ENCODE measurements at places on chromosomes 13 and 19.

- no peak for DNase-seq
These were observed 11.9 kb upstream of the SEMA6B start for GRCh38 chr19:4571305-4571917.

DNA sequence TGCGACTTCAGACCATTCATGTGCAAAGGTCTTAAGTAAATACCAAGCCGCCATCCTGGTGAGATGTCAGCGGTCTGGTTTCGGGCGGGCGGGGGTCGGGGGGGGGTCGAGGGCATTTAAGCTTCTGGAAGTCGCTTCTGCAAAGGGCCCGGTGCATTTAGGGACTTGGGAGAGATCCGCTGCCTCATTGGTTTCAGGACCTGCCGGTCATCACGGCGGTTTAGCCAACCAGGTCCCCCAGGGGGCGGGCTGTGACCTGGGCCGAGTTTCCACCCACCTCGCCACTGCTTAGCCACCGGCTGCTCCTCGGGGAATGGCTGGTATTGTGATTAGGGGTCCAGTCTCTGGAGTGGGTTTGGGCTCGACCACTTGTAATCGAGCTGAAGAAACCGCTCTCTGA, 7.8 kb downstream of the ANKLE1 start:
- no peak for DNase-seq

DNA sequence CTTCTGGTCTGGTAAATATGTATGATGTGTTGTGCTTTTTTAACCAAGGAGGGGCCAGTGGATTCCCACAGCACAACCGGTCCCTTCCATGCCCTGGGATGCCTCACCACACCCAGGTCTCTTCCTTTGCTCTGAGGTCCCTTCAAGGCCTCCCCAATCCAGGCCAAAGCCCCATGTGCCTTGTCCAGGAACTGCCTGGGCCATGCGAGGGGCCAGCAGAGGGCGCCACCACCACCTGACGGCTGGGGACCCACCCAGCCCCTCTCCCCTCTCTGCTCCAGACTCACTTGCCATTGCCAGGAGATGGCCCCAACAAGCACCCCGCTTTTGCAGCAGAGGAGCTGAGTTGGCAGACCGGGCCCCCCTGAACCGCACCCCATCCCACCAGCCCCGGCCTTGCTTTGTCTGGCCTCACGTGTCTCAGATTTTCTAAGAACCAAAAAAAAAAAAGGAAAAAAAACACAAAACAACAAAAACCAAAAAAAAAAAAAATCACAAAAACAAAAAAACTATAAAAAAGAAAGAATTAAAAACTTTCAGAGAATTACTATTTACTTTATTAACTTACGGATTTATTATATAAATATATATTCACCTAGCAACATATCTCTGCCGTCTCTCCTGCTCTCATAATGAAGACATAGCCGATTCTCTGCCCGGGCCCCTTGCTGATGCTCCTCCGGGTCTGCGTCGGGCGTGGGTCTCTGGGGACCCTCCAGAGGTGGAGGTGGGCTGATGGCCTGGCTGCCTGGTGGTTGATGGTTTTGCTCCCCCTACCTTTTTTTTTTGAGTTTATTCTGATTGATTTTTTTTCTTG, 14.4 kb downstream of the CAPN12 start:
- DNase-seq, result peak; percentile 82

GRCh38 chr13:55660851-55661250, 1479.9 kb upstream of the PRR20A start:
- DNase-seq, result no peak

GRCh38 chr19:15195371-15196334, 5.1 kb downstream of the NOTCH3 start:
- no peak for DNase-seq

DNA sequence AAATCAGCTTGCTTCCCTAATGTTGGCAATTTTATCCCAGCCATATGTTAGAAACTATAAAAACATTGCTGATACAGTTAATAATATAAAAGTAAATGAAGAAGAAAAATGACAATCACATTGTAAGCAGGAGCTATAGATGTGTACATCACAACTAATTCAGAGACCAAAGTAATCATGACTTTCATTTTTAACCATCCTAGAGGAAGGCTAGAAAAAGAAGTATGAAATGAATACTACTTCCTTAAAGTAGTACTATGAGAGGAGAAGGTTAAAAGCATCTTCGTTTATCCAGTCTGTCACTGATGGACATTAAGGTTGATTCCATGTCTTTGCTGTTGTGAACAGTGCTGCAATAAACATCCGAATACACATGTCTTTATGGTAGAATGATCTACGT, 135.5 kb downstream of the IRS2 start:
- DNase-seq, result no peak

GRCh38 chr13:53250977-53251376, 222.4 kb downstream of the OLFM4 start:
- DNase-seq, result no peak

DNA sequence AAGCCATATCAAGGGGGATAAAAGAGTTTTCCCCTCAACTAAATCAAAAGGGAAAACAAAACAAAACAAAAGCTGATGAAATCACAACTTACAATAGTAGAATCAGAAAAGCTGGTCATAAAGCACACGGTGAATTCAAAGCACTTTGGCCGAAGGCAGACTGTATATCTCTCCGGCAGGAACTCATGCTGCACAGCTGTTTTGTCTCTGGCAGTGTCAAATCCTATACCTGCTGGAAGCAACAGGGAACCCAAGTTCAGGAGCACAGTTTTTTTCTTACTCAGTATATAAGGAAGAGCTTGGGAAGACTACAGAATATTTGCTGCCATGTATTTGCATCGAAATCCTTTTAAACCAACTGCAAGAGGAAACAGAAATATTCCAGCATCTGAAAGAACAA, 213.7 kb downstream of the RFC3 start:
- DNase-seq, result no peak

GRCh38 chr19:49421878-49422202, 1.4 kb downstream of the PTH2 start:
- DNase-seq, result no peak

DNA sequence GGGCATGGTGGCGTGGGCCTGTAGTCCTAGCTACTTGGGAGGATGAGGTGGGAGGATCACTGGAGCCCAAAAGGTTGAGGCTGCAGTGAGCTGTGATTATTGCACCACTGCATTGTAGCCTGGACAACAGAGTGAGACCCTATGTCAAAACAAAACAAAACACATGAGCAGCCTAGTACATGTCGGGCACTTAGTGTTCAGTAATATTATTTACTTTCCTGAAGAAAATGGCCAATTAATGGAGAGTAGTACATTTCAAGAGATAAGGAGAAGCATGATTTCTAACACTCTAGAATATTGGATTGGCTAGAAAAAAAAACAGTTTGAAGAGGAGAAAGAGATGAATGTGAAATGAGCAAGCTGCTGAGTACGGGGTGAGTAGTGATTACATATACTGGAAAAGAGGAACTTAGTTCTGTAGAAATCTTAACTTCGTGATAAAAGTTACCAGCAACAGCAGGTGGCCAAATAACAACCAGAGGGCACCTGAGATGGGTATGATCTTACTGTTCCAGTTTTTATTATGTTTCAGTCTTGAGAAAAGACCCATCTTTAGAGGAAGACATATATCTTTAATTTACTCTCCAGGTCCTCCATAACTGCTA, 36.2 kb downstream of the SPATA13 start:
- no peak for DNase-seq

DNA sequence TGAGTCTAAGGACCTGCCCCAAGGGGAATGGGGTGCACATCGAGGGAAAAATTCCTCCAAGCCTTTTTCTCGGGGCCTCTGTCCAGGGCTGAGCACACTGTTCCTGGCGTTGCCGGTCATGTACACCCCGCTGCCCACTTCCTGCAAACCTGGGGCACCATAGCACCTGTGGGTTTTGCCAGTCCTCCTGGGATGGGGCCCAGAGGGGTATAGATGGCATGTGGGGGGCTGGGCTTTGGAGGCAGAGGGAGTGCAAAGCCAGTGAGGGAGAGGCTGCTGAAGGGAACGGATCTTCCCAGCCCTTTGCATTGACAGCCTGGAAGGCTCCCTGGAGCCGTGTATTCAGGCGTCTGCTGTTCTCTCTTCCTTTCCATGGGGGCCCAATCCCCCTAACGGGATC, 187.3 kb downstream of the ZNF536 start:
- DNase-seq, result no peak

GRCh38 chr19:12527034-12527836, 24.0 kb downstream of the ZNF564 start:
- DNase-seq, result no peak

GRCh38 chr19:7488736-7489353, at the start of gene PEX11G:
Gene PEX11G (minus strand): TSS chr19:7489035. CDS start chr19:7489010, 25 bp downstream.
- DNase-seq, result peak; percentile 87

DNA sequence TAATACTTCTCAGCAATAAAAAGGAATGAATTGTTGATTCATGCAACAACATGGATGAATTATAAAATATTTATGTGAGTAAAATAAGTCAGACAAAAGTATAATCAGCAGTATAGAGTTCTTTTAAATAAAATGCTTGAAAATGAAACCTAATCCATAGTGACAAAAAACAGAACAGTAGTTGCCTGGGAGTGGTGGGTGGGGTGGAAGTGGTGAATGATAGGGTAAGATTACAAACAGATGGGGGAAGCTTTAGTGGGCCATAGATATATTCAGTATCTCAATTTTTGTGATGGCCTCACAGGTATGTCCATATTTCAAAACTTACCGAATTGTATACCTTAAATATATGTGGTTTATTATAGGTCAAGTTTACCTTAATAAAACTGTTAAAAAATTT, 124.9 kb upstream of the UBL3 start:
- DNase-seq, result no peak

- DNase-seq, result no peak
These were observed 15.0 kb upstream of the CLN5 start for GRCh38 chr13:76976929-76977328.

DNA sequence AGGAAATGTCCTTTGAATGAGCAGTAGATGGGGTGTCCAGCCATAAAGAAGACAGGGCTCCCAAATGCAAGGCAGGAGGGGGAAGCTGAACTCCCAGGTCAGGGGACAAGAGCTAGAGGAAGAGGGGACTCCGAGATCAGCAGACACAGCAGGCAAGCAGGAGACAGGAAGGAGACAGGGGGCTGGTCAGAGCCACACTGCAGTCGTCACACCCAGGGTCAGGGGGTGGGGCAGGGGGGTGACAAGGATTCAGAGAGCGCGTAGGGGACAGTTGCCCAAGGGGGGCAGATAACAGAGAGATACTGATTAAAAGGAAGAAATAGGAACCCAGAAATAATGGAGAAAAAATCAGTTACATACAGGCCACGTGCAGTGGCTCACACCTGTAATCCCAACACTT, 3.2 kb downstream of the HSD17B14 start:
- DNase-seq, result no peak

- no peak for DNase-seq
These were observed 158.2 kb downstream of the NALCN start for GRCh38 chr13:101258071-101258470.

GRCh38 chr13:39929583-39929982, 274.1 kb downstream of the COG6 start:
- no peak for DNase-seq
